ENCODE measurements at places on chromosomes 7 and 10.

GRCh38 chr10:92562424-92562823 is 11.5 kb downstream of the IDE start:
- DNase-seq = no peak

DNA sequence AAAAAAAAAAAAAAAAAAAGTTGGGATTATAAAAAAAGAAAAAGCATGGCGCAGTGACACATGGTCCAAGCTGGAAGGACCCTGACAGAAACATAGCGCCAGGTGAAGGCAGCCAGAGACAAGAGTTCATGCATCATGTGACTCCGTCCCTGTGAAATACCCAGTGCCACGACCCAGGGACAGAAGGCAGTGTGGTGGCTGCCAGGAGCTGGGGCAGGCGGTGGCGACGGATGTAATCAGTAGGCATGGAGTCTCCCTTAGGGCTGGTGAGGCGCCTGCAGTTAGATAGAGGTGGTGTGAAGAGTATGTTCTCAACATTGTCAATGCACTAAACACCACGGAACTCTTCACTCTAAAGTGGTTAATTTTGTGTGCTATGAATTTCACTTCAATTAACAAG is 43.9 kb downstream of the STK32C start:
- DNase-seq = no peak

GRCh38 chr7:158194365-158194900 is 393.2 kb downstream of the PTPRN2 start:
- DNase-seq = no peak

GRCh38 chr7:44368885-44369284 is 43.5 kb upstream of the CAMK2B start:
- peak; percentile 18 for DNase-seq

GRCh38 chr10:91983416-91983815 is 59.8 kb downstream of the BTAF1 start:
- DNase-seq = no peak

- DNase-seq = no peak
Measured at GRCh38 chr10:43075612-43076003, 1.3 kb upstream of the RET start.

DNA sequence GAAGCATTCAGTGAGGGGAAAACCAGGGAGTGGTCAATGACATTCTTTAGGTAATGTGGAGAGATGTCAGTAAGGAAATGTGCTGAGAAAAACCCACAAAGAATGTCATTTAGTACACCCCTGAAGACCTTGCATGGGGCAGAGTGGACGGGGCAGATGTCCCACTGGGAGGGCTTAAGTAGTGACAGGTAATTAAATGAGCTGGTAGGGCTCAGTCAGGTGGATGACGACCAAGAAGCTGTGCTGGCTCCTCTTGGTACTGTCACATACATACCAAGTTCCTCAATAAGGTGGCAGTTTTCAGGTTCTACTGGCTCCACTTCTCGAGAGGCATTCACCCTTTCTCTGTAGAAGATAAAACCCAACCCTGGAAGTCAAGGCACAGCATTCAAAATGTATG is 1.8 kb downstream of the PON3 start:
- DNase-seq = no peak

GRCh38 chr7:37571806-37572205 is 111.8 kb upstream of the GPR141 start:
- no peak for DNase-seq

DNA sequence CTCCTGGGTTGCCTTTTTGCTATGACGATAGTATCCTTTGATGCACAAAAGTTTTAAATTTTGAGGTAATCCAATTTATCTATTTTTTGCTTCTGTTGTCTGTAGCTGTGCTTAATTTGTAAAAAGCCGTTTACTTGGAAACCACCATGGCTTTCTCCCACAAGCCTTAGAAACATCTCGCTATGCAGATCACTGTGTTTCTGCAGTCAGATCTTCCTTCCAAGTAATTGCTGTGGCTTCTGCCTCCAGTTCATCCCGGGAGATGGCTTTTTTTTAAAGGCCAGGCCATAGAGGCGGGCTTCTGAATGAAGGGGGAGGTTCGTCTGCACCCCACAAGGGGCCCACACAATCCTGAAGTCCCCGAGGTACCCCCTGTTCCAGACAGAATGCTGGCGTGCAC is 48.3 kb upstream of the OCM2 start:
- DNase-seq = no peak

GRCh38 chr10:3785851-3786271 is 852 bp upstream of the KLF6 start:
- DNase-seq = peak; percentile 59

- peak; percentile 90 for DNase-seq
Measured at GRCh38 chr7:2934211-2934731, 90.2 kb upstream of the GNA12 start.

GRCh38 chr10:6956562-6956961 is 376.5 kb upstream of the PRKCQ start:
- DNase-seq = peak; percentile 1

DNA sequence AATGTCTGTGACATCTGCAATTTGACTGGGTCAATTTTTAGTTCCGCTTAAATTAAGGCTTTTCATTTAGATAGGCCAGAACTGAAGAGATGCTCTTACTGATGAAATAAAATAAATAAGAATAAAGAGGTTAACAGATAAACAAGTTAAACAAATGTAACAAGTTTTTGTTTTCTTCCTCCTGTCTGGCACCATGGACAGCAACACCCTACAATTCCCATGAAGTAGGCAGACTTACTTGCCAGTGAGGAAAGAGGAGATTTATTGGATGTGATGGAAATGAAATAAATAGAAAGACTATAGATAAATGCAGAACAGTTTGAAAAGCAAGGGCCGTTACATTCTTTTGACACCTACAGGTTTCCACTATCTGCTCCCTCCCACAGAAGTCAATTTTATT is 118.5 kb downstream of the AMPH start:
- DNase-seq = peak; percentile 41

DNA sequence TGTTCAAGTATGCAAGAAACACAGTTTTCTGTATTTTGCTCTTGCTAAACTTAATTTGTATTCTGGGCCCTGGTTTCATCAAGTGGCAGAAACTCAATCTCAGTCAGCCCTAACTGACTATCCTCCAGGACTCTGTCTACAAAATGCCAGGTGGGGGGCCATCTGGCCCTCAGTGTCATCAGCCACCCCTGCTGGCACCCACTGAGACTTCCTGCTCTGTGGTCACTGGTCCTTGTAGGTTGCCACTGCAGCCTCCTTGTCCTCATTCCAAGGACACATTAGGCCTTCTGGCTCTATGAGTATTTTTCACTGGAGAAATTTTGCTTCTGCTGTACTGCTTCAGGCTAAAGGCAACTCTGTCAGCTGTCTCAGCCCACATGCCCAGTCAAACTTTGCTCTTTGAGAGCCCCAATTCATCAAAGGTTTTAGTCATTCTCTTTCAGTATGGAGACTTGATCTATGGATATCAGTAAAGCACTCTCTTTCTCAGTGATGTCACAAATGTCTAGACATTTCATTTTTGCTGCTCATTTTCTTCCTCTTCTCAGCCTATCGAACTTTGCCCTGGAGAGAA is 163.6 kb downstream of the KCND2 start:
- no peak for DNase-seq

GRCh38 chr7:85620936-85621685 is 434.3 kb upstream of the SEMA3D start:
- no peak for DNase-seq

DNA sequence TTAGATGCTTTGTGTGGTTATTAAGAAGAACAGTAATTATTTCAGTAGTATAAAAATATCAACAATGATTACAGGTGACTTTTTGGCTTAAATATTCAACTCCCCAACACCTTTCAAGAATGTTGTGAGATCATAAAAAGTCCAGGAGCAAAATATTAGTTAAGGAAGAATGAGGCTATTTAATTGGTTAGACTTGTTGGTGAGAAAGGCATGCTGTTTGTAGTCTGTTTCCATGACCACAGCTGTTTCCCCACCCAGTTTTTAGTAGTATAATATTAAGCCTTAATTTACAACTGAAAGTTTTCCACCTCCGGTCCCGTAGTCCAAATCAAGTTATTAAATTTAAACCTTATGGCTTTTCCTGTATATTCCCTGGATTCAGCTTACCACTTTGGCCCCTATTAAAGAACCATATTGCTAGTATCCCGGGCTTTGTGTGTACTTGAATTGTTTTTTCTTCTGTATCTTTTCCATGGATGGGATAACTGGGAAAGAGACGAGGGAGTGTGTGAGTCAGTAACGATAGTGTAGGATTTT is 133.3 kb downstream of the CELF2 start:
- no peak for DNase-seq

DNA sequence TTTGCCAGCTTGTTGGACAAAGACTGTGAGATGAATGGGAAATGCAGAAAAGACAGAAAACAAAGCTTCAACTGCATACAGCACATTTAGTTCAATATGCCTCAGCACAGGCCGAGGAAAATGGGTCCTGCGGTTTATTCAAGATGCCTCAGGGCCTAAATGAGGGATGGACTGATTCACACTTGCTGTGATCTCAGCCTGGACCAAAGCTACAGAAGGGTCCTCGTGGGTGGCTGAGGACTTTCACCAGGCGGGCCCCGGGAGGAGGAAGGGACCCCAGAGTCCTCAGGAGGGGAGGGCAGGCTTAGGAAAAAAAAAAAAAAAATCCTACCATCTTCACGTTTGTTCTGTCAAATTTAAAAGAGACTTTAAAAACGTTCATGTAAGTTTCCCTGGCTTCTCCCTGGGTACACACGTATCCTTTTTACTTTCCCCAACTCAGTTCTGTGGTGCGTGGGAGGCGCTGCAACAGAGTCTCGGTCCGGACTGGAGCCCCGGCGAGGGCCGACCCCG is 624 bp upstream of the ZNF783 start:
- DNase-seq = peak; percentile 71

GRCh38 chr10:105656856-105657255 is 1015.8 kb downstream of the SORCS3 start:
- DNase-seq = no peak

GRCh38 chr10:5416981-5417380 is 4.6 kb downstream of the NET1 start:
- DNase-seq = no peak

DNA sequence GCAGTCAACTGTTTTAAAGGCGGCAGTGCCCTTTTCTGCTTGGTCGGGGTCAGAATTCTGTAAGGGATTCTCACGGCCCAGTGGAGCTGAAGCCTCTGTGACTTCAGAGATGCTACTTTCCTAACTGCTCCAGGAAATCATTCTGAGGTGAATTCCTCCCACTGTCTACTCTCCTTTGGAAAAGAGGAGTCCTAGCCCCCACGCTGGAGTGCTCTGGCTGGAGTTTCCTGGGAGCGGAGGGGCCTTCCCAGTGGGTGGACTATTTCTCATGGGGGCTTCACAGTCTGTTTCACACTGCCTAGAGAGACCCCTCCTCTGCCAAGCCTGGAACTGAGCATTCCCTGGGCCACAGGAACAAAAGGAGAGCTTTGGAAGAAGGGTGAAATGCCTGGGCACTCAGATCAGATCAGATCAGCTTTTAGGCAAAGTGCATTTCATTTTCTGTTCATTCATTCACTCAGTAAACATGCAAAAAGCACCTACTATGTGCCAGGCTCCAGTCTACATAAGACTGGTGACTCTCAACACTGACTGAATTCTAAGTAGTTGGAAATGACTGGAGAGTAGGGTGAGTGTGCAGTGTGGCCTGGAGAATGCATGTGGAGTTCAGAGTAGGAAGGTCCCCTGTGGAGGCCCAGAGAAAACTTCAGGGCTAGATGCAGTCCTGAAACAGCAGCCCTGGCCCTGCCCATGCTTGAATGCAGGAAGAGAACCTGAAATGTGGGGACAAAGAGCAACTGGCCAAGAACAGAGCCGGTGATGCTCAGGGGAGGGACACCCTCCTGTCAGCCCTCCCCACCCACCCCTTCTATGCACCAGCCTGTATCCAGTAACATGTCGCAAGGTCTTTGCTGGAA is 12.2 kb downstream of the ZNF488 start:
- DNase-seq = no peak

DNA sequence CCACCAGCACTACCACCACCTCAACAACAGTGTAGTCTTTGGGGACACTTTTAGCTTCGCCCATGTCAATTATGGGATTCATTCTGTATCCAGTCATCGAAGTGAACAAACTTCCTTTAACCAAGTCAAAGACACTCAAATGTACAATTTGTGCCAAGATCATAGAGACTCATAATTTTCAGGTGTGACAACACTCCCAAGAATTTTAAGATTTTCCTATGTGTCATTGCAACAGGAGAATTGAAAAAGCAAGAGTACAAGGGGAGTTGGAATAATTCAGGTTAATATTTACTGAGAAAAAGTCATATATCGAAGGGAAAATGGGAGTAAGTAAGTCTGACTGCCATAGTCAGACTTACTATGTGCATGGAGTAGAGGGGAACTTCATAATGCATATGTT is 26.2 kb downstream of the PON1 start:
- DNase-seq = no peak

Measured in fibroblast of mammary gland (primary cell).